ENCODE measurements at places on chromosomes 7 and 10.

GRCh38 chr10:89475591-89475998, 59.8 kb downstream of the SLC16A12 start:
- no peak for DNase-seq

GRCh38 chr7:131538071-131538812, 18.2 kb downstream of the PODXL start:
- DNase-seq = no peak

DNA sequence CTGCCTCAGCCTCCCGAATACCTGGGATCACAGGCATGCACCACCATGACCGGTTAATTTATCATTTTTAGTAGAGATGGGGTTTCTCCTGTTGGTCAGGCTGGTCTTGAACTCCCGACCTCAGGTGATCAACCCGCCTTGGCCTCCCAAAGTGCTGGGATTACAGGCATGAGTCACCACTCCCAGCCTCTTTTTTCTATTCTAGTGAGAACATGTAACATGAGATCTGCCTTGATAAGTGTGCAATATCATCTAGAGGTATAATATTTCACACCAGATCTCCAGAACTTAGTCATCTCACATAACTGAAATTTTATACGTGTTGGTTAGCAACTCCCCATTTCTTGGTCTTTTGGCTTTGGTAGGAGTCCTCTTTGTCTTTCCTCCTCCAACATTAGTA, 656.9 kb downstream of the CNTNAP2 start:
- no peak for DNase-seq

GRCh38 chr10:114311023-114311422, 72.0 kb downstream of the VWA2 start:
- no peak for DNase-seq

GRCh38 chr7:74343281-74344131, 54.3 kb downstream of the CLIP2 start:
- DNase-seq = no peak

GRCh38 chr10:79055100-79055782, 13.5 kb upstream of the ZMIZ1 start:
- no peak for DNase-seq

GRCh38 chr7:143240291-143241168, 18.7 kb downstream of the TAS2R40 start:
- peak; percentile 71 for DNase-seq

- peak; percentile 59 for DNase-seq
Measured at GRCh38 chr7:19118636-19119371, 1.4 kb upstream of the TWIST1 start.

- no peak for DNase-seq
Measured at GRCh38 chr10:85003083-85003482, 674.7 kb downstream of the CCSER2 start.

- peak; percentile 82 for DNase-seq
Measured at GRCh38 chr10:93288679-93289634, 193.2 kb downstream of the MYOF start.

DNA sequence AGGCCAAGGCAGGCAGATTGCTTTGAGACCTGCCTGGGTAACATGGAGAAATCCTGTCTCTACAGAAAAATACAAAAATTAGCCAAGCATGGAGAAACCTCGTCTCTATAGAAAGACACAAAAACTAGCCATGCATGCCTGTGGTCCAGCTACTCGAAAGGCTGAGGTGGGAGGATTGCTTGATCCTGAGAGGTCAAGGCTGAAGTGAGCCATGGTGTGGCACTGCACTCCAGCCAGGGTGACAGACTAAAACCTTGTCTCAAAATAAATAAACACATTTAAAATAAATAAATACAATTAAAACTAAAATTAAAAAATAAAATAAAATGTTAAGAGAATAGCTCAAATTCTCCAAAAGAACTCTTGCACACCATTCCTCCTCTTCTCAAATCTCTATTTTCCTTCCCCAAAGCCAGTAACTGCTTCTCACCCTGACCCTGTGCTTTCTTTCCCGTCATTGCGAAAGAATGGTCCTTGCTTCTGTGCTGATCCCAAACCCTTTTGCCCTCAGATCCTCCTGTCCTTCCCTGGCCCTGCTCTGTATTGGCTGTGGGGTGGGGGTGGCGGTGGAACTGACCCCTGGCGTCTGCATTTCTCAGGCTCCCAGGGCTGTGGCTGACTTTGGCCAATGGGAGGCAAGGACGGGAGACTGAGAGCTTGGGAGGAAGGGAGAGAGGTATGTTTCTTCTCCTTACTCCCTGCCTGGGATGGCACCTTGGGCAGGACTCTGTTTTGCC, 12.4 kb downstream of the SRGN start:
- DNase-seq = no peak

GRCh38 chr10:72088889-72089575, 681 bp upstream of the SPOCK2 start:
- peak; percentile 67 for DNase-seq

DNA sequence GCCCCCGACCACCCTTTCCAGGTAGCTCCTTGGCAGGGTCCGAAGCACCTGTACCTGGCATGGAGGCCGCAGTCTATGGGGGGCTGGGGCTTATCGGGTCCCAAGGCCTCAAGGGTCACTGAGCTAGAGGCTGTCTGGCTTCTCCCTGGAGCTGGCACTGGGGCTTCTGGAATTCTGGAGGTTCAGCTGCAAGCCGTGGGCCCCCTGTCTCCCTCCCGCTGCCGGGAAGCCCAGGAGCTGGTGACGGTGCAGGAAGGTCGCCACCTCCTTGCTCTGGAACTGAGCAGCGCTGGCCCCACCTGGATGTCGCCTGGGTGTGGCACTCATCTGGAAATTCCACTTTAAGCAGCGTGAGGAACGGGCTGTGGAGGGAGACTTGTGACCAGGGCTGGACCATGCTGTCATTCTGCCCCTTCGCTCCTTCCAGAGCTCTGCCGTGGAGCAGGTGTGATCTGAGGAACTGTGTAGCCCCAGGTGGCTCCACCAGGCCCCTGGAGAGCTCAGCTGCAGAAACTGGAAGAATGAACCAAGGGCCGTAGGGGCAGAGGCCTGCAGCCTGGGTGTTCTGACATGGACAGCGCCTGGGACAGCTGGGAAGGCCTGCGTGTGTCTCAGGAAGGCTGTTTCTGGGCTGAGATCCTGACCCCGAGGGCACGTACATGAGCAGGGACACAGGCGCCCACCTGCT, 129.7 kb upstream of the PPP2R2D start:
- no peak for DNase-seq

DNA sequence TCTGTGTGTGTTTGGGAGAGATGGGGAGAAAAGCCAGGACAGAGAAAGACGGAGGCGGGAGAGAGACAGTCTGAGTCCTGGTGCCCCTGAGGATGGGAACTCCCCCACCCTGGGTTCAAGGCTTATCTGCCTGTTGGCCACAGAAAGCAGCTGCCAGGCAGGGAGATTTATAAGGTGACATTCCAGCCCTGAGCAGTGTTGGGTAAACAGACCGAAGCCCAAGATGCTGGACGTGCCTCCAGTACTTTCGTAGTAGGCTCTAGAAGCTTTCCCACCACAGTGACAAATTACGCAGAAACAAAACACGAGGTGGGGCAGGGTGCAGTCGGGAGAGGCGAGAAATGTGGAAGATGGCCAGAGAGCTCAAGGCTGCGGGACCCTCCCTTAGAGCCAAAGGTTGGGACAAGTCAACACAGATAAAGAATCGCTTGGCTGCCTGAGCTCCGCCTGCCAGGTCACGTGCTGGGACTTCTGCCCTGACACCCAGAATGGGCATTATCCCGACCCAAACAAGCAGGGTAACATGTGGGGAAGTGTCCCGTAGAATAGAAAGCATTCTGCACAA, 41.1 kb downstream of the CCDC3 start:
- DNase-seq = peak; percentile 66

GRCh38 chr10:109996225-109996624, 11.6 kb upstream of the ADD3 start:
- DNase-seq = no peak

DNA sequence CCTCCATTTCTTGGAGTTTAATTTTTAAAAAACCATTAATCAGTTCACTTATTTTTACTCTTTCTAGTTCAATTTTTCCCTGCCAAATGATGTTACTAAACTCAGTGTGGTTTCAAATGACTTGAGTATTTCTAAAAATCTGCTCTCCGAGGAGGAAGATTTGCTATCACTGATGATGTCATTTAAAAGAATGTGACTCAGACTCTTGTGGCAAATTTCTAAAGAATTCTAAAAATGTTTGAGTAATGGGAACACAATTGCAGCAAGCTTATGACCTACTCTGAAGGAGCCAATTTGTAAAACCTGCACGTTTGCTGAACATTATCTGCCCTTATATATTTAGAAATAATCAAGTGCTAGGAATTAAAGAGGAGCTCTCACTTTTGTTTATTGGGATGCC, 88.6 kb downstream of the SPAG6 start:
- DNase-seq = no peak

DNA sequence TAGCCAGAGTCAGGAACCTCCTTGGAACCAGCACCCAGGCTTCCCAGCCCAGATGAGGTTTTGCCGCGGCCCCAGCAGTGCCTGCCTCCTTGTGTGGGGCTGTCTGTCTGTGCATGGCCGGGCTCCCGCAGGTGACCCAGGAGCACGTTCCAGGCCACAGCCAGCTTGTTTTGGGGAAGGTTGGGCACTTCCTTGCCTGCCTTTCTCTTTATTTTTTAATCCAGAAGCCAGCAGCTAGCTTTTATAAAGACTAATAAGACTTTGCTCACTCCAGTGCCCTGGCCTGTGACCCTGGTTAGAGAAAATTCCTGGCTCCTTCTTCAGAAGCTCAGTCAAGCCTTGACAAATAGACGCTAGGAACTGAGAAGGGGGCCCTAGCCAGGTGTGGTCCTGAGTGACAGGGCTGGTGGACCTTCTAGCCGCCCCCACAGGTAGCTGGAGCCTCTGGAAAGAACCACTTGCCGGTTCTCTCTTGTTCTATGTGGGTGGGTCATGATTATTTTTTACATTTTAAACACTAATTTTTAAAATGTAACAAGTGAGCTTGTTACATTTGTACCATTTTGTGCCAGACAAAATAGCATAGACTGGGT, 837 bp downstream of the SLC29A3 start:
- DNase-seq = no peak

DNA sequence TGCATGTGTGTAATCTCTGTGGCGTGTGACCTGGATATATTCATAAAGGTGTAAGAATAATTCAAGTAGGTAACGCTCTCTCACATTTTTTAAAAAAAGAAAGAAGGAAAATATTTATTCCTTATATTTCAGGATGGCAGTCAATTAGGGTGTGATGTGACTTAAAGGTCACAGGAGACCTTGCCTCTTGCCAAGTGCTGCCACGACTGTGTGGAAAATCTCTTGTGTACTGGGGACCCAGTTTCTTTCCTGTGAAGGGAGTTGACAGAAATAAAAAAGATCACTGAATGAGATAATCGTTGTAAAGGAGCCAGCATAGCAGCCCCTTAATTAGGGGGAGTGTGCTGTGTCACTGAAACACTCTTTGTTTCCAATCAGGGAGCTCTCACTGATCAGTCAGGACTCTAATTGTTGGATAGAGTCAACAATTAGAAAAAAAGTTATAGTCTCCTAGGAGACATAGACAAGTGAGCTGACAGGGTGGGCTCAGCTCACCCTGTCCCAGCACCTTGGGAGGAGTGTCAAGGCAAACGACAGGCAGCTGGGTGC, 31.1 kb downstream of the PTPRE start:
- DNase-seq = peak; percentile 53

GRCh38 chr10:78321500-78321899, 287.8 kb downstream of the RPS24 start:
- DNase-seq = peak; percentile 28

DNA sequence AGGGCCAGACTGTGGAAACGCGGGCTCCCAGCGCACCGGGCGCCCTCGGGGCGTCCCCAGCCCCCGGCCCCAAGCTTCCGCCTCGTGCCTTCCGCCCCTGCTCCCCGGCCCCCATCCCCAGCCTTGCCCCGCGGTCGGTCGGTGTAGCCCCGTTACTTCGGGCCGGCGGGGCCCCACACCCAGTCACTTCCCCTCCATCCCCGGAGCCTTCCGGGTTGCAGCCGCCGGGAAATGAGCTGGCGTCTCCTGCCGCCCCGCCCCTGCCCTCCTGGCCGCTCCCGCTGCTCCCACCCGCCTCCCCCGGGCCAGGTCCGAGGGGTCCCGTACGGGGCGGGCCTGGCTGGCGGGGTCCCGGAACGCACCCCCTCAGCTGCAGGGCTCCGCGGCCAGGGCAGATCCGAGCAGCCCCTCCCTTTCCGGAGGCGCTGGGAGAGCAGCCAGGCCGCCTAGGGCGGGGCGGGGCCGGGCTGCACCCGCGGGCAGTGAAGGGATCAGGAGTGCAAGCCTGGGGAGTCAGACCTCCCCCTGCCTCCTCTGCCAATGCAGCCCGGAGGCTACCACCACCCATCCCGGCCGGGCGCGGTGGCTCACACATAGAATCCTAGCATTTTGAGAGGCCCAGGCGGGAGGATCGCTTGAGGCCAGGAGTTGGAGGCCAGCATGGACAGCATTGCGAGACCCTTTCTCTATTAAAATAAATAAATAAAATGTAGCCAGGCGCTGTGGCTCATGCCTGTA, 709 bp downstream of the ARPC1B start:
- DNase-seq = peak; percentile 76

DNA sequence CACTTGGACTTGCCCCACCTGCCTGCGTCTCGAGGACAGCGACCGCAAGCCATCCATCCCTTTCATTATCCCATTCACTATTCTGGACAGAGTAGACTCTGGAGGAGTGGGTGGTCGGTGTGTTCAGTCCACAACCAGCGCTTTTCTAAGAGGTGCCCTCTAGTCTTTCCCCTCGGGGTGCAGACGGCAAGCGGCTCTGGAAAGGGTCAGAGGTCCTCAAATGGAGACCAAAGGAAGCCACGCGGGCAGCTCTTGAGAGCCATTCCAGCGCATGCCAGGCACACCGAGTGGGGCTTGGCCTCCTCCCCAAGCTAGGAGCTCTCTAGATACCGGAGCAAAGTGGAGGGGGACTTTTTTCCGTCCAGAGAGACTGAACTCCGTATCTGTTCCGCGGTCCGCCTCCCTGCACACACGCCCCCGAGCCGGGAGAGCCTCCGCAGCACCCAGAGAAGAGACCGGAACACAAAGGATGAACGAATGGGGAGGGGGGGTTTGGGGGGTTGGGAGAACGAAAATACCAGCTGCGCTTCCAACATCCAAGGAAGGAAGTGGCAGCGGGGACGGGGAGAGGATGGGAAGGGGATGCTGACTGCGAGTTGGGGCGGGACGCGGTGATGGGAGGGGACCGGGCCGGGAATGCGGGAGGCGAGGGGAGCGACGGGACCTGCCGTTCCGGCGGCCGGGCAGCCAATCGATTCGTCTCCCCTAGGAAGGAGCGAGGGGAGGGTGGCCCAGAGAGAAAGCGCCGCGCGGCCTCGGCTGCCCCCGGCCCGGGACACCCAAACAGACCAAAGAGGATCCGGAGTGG, 515 bp downstream of the GSDME start:
- no peak for DNase-seq

GRCh38 chr7:130874071-130874915, 140.3 kb upstream of the KLF14 start:
- no peak for DNase-seq

GRCh38 chr7:102281785-102282184, 4.9 kb upstream of the SH2B2 start:
- no peak for DNase-seq

DNA sequence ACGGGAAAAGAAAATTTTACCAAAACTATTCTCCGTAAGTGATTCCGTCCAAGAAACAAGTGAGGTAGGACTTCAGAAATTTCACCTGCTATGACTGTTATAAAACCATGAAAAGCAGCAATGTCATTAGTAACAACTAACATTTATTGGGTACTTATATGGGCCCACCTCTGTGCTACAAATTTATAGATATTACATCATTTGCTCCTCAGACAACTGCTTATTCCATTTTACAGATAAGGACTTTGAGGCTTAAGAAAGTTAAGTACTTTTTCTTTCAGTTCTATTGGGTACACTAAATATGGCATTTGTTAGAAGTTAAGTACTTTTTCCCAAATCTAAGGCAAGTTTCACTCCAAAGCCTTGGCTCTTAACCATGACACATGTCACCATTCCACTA, 36.3 kb downstream of the HACD1 start:
- no peak for DNase-seq
